8988T (cell line): ENCODE measurements at places on chromosomes 3 and 15.

GRCh38 chr3:55343486-55344357 lies 143.4 kb downstream of the WNT5A start:
- no peak for DNase-seq

- no peak for DNase-seq
These were observed 76.3 kb upstream of the IQSEC1 start for GRCh38 chr3:13149330-13150108.

- DNase-seq: no peak
These were observed 88.0 kb downstream of the EDEM1 start for GRCh38 chr3:5275529-5275928.

DNA sequence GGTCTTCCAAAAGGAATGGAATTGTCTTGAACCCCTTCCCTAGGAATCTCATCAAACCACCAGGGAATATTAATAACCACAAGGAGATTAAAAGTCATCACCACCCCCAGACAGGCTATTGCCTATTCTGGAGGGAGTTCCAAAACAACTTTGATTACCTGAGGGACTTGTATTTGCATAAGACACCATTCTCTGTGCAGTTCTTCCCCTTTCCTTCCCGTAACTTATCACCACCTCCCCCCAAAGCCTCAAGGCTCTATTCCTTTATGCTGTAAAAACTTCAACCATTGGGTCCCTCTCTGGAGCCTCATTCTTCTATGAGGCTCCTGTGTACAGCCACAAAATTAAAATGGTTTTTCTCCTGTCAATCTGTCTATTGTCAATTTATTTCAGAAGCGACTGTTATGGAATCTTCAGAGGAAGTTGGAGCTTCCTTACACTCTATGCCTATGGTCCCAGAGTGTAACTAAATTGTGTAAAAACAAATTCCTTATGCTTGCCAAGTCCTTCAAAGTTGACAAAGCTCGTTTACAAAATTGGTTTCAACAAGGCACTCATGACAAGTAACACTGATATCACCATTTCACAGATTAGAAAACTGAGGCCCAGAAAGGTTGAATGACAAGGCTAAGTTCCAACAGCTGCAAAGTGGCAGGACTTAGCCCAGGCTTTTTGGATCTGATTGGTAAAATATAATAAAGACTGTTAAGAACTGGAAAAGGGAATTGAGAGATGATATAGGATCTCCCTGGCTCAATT lies 68.3 kb upstream of the HERC1 start:
- no peak for DNase-seq

DNA sequence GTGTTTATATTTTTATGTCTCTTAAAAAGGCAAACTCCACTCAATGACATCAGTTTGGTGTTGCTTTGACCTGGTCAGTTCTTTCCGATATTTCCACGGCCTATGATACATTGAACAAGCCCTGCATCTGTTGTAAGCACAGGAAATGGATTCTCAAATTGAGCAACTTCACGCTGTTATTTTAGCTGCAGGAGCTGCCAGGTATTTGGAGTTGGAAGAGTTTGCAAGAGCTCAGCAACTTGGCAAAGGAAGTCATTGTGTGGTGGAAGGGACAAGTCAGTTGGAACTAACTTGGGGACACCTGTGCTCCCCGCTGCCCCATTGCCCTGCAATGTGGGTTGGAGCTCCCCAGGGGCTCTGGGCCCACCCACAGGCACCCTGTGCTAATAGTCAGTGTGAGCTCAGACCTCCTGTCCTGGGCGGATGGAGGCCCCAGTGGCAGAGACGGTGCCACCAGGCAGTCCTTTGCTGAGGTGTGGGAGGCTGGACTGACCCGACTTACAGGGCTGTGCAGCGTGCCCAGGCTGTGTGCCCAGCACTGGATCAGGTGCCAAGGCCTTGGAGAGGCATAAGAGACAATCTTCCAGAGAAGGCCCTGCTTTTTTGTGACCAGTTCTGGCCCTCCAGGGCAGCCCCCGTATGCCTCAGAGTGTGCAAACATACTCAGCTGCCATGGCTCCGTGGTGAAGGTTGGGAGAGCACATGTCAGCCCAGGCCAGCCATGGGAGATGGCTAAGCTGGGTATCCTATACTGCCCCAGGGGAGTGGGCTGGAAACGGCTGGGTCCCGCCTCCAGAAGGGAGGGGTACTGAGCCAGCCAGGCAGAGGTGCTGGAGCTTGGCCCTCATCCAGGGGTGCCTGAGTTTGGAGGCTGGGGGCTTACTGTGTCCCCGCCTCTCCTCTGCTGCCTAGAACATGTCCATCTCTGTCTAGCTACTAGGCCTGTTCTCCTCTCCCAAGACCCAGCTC lies 43.5 kb downstream of the KY start:
- DNase-seq: no peak

DNA sequence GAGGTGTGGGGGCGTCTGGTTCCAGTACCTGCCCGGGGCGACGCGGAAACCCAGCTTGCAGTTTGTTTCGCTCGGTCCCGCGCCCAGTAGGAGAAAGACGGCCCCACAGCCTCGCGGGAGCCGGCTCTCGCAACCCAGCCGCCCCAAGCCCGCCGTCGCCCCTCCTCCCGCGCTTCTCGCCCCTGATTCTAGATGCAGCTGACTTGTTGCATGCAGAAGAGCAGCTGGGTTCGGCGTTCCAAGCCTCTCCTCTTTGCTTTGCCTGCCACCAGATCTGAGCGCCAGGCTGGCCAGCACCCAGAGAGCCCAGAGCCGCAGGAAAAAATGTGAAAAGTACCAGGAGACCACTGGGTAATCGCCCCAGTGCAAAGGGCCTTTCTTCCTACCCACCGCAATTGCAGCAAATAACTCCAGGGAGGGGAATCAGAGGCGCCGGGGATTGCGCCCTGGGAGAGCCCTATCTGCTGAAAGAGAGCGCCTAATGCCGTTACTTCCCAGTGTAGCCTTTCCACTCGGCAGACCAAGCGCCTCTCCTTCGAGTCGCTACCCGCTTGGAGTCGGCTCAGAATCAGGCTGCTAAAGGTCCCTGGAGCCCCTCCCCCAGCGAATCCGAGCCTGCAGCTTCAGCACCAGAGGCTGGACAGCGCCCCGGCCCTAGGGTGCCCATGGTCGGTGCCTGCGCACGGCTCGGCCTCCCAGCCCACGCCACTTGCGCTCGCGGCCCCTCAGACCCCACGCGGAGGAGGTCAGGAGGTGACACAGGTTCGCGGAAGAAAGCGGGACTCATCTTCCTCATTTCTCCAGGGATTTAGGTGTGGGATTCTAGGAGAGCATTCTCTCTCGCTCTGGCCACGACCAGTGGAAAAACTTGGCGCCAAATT lies 15.7 kb upstream of the AEN start:
- DNase-seq: no peak

DNA sequence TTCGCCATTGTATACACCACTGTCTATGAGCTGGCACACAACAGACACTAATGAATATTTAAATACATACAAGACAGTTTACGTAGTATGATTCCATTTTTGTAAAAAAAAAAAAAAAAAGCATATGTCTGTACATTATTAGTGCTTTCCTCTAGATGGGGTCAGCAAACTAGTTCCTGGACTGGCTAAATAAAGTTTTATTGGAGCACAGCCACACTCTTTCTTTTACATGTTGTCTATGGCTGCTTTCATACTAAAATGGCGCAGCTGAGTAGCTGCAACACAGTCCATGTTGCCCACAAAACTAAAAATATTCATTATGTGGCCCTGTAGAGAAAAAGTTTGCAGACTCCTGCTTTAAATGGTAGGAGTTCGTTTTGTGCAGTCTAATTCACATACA lies 70.7 kb upstream of the FRMD4B start:
- DNase-seq: no peak

DNA sequence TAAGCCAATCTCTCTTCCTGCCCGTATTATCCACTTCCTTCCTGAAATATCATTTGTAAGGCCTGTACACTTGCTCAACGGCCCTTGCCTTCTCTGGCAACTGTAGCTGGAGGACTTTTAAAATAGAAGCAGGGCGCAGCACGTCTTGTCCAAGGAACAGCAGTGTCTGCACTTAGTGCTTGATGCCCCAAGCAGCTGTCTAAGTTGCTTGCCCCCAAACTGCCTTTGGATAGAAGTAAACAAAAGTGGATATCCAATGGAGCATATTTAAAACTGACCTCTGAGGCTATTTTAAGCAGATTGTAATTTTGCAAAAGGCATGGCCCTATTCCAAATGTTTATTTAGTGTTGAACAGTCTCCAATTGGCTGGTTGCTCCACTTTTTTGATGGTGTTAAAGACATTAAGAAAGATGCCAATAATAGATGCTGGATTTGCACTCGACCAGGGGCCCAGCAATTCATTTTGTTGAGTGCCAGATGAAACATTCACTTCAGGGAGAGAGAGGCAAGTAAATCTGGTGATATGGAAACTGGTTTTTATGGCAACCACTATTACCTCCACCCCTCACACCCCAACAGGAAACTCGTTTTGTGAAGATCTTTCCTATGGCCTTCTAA lies 526.8 kb upstream of the TBL1XR1 start:
- DNase-seq: no peak

DNA sequence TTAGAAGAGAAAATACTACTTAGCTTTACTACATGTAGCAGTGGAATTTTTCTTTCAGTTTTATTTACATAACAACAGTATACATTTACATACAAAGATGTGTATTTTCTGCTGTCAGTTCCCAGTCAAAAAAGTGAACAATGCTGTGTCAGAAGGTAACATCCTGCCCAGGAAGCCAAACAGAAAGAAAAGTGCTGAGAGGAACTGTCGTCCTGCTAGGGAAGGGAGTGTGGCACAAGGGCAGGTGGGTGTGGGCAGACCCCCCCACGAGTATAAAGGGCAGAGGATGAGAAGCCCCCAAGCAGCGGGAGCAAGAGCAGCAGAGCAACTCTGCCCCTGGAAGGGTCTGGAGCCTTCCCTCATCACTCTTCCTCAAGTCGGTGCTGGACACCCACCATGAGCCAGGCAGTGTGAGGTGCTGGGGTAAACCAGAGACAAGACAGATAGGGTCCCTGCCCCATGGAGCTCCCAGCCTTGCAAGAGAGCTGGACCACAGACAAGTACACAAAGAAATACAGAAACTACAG lies 39.7 kb downstream of the TBC1D2B start:
- DNase-seq: no peak

- DNase-seq: no peak
These were observed 10.4 kb downstream of the VPS18 start for GRCh38 chr15:40904552-40905201.

GRCh38 chr3:183350164-183350563 lies 78.3 kb downstream of the MCF2L2 start:
- no peak for DNase-seq

DNA sequence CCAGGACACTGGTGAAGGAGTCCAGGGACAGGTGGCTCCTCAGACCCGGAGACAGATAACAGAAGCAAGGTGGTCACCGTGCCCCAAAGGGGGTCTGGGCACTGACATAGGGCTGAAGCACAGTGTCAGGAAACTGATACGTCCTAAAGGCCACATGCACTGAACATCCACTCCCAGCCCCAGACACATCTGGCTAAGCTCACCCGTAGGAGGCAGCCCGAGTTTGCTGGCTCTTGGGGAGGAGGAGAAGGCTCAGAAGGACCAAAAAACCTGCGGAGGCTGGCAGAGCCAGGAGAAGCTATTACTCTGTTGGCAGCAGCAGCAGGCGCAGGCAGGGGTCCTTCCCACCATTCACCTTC lies 1.2 kb downstream of the CACNA2D2 start:
- peak; percentile 88 for DNase-seq

DNA sequence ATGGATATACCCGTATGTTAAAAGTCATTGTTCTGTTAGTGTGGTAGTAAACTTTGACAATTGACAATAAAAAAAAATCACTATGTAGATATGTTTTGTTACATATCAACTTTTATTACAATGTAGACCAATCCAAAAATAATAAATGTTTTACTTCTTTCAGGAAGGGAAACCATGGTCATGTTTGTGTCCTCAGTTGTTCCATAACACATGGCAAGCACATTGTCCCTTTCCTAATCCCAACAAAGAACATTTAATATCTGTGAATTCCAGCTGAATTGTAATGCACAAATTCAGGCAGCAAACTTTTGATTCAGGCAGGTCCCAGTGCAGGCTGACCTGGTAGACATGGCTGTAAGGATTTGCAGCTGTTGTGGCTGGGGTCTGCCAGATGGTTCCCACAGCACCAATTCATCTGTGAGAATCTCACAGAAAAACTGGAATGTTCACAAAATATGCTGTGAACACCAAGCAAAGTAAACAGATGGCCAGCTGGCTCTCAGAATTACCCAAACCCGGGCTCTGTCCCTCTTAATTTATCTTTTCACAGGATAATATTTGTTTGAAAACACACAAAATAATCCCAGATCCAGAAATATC lies 1.9 kb upstream of the SPG21 start:
- no peak for DNase-seq
